ENCODE measurements at places on chromosomes 1 and 21.

- no peak for DNase-seq
Observed at GRCh38 chr21:43764576-43765495, 11.3 kb downstream of the CSTB start.

DNA sequence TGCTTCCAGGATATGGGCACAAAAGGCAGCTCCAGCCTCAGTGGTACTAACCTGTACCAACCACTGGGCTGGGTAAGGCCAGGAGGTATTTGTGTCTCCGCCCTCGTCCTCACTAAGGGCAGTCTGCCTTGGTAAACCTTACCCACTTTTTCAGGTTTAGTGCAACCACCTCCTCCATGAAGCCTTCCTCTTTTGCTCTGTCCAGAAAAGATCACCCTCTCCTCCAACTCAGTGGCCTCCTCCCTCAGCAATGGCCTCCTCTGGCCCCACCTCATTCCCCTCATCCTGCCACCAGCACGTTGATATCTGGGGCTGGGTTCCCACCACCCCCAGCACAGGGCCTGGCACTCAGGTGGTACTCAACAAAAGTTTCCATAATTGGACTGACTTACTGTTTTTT is 161.5 kb downstream of the GRIK3 start:
- DNase-seq = no peak

DNA sequence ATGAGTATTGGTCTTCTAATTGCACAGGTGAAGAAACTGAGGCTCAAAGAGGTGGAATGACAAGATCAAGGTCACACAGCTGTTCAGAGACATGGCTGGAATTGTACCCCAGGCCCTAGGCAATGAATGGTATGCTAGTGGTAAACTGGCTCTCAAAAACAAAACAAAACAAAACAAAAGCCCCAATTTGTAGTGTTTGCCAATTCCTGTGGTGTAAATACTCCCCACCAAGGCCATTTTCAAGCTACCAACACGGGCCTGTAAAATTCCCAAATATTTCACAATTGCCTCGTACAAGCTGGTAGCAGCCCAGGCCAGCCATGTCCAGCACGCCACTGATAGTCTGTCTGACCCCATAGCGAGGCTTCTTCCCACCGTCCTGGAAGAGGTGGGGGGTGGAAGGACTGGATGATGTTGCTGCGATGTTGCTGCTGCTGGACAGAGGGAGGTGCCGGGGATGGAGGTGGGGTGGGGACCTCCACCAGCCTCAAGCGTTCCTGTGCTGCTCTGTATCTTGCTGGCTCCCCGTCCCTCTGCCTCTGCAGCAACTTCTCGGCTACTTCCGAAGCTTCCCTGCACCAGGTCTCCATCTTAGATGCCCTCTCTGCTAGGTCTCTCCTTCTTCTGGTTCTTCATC is 62.2 kb upstream of the RUNX3 start:
- DNase-seq = no peak

- no peak for DNase-seq
Observed at GRCh38 chr1:244113532-244114320, 62.6 kb downstream of the ZBTB18 start.

- DNase-seq = no peak
Observed at GRCh38 chr21:38765056-38765455, 40.7 kb upstream of the ETS2 start.

DNA sequence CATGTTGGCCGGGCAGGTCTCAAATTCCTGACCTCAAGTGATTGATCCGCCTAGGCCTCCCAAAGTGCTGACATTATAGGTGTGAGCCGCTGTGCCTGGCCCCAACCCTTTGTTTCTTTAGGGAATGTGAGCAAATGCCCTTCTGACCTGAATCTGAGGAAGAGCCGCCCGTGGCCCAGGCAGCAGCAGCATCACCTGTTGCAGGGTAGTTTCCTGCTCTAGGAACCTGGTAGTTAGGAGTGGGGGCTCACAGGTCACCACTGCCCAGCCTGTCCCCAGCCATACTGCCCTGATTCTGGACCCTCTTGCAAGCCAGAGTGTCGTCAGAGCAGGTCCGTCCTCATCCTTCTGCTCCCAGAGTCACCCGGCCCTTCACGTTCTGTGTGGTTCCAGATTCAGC is 13.0 kb downstream of the YBEY start:
- DNase-seq = no peak

DNA sequence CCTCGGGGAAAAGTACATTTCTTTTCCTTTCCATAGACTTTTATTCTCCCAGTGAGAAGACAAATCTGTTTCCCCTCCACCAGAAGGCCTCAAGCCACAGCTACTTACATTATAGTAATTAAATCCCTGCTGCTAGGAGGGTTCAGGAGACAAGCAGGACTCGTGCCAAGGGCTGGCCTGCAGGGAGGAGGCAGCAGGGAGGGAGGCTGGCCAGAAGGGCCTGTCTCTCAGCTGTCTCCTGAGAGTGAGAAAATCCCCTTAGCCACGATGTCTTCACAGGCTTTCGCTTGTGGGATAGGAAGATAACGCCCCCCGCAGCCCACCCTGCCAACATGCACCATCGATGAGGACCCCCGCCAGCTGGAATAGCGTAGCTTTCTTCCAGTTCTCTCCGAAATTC is 14.0 kb downstream of the KCNN3 start:
- no peak for DNase-seq

DNA sequence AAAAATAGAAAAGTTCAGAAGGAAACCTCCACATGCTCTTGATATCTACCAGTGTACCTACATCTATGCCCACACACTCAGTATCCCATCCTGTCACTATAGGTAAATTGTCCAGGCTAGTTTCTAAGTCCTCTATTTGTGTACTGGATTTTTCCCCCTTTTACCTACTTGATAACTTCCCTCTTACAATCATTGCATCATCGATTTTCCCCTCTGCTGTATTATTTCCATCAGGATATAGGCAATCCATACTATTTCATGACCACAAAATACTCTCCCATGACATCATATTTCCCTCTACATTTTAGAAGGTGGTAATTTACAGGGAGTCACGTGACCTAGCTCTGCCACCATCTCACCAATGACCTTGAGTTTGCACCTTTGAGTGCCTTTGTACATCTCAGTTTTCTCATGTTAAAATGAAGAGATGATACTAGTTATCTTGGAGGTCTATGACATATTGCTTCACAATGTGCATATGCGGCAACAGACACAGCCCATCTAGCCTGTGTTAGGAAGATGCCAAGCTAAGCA is 88.2 kb downstream of the GDAP2 start:
- no peak for DNase-seq

GRCh38 chr1:203995228-203995627 is 77.7 kb upstream of the SOX13 start:
- DNase-seq = no peak

DNA sequence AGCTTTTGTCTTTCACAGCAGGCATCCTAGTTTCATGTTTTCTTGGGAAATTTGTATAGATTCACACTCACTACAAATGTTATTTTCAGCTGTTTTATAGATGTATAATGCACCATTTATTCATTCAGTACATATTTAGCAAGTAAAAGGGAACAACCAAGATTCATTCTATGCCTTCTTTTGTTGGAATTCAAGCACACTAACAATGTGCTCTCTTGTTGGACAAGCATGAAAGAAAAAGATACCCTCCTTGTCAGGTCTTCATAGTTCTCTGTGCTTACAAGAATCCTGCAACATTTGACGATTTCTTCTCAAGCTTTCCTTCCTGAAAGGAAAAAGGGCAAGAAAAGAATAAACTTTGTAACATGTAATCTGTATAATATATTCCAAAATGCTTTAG is 456.0 kb downstream of the USP25 start:
- no peak for DNase-seq

DNA sequence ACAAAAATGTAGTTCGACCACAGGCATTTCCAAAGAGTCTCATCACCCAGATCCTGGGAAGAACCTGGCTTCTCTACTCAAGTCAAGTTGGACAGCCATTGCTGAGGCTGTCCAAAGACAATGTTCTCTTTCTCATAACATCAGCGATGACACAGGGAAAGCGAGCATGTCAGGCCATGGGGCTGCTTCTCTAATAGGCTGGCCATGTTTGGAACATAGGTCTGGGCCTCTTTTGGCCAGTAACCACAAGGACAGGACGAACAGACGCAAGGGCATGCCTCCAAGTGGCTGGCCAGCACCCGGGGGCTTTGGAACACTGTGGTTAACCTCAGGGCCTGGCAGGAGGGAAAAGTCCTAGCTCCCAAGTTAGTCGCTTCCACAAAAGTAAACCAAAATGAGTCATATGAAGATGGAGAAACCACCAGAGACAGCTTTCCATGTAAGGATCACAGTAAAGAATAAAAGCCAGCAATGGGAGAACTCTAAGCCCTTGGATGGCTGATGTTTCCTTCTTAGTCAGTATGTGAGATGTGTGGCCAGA is 80.6 kb upstream of the SLC44A3 start:
- no peak for DNase-seq

- DNase-seq = peak; percentile 23
Observed at GRCh38 chr1:235642011-235642942, 7.3 kb downstream of the GNG4 start.

- DNase-seq = no peak
Observed at GRCh38 chr1:55050283-55050682, 10.9 kb downstream of the PCSK9 start.

DNA sequence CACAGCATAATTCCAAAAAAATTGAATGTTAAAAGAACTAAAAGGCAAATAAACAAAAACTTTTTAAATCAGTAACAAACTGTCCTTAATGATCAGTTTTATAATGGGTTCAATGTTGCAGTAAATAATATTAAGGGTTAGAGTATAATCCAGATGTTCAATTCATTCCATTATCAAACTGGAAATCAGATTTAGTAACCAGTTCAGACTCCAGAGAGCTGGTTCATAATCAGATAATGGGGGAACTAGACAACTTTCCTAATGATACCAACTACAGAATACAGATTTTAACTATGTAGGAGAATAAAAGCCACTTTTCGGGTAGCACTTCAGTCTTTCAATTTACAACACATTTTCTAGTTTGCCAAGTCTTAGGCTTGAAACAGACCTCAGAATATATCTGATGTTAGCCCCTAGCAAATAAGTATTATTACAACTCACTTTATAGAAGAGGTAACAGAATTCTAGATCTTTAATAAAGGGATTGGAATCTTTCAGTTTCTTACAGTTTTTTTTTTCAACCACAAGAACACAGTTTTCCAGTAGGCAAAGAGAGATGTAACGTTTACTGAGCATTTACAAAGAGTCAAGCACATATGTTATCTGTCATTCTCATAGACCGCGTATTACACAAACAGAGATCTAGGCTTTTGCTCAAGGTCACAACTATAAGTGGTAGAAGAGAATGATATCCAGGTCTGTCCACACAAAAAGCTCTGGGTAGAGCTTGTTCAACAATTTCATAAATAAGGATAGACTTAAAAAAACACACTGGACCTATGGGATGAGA is 1.9 kb upstream of the DCAF6 start:
- no peak for DNase-seq

GRCh38 chr1:171984262-171984661 is 143.0 kb downstream of the DNM3 start:
- no peak for DNase-seq

DNA sequence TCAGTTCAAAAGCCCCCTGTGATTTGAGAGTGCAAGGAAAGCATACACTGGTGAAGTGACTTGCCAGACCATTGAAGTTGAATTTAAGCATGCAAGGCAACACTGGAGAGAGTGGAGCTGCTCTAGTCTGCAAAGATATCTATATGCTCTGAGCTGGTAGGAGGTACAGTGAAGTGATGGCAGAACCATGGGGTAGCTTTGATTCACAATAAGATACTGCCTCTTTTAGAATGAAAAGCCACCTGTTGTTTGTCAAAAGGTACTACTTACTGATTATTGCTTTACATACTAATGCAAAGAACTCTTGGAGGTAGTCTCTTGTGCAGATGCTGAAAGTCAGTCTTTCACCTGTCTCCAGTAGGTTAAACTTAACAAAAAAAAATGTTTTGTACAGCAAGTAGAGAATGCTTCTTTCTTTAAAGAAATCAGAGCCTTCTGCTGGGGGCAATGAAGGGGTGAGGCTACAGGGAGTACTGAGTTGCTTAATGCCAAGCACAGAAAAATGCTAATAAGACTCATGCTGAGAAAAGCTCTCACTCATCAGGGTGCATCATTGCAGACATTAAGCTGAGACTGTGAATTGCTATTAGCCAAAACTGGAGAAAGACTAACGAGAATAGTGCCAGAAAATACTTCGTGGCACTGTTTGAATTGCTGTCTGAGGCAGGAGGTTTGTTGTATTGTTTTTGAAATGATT is 1150.5 kb upstream of the TMPRSS15 start:
- no peak for DNase-seq

DNA sequence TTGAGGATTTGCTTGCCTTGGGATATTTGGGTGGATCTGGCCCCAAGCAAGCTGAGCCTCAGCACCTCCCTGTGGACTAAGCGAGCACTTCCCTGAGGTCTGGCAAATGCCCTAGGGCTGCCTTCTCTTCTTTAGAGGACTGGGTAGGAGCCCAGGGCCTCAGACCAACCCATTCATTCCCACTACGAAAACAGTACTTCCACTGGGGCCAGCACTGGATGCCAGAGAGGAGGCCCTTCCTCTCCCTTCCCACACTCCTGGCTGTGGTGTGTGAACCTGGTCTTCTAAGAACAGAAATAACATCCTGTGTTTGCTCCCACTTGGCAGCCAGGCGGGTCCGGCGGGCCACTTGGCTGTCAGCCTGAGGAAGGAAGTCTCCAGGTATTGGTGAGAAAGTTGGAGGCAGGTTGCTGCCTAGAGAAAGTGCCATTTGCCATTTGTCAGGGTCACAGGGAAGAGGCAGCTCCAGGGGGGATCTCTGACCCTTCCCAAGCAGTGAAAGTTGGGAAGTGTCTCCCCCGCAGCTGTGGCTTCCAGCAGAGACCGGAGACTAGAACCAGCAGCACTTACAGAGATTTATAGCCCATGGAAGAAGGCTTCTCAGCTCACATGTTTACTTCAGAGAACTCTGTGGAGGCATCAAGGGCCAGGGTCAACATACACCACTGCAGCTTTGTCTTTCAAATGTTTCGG is 323.5 kb downstream of the SIPA1L2 start:
- no peak for DNase-seq

DNA sequence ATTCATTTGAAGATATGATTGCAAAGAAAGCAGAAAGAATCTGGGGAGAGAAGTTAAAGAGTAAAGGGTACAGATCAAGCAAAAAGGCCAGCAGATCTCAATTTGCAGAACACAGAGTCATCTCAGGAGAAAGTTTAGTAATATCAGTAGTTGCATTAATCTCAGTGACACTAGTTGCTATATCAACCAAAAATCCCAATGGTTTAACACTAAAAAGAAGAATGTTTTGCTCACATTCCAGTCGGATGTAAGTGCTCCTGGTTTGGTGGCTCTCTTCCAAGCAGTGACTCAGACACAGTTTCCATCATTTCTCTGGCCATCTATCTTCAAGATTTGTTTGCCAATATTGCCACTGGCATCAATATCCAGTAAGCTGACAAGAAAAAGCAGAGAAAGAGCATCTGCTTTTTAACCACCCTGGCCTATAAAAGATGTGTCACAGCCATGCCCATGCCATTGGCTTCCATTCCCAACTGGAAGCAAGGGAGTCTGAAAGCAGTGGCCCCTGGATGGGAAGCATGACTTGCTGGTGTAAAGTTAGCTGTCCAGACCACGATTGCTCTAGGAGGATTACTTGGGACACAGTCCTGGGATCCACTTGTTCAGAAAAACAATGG is 45.5 kb upstream of the AIM2 start:
- DNase-seq = no peak

Measured in stimulated activated CD4-positive, alpha-beta T cell treated with anti-CD3 and anti-CD28 coated beads, Interleukin-2, amount 100 ng/mL, for 48 hours (primary cell).